ENCODE measurements at places on chromosomes 13 and 19.

GRCh38 chr13:90884066-90884465 lies 463.4 kb upstream of the MIR17HG start:
- no peak for DNase-seq

- DNase-seq: no peak
Observed at GRCh38 chr19:57599377-57599760, 316 bp upstream of the ZNF530 start.

- DNase-seq: no peak
Observed at GRCh38 chr13:23518231-23518630, 52.0 kb upstream of the TNFRSF19 start.

GRCh38 chr19:5951338-5951861 lies 26.5 kb downstream of the RANBP3 start:
- no peak for DNase-seq

GRCh38 chr19:46478356-46478986 lies 7.1 kb upstream of the PNMA8A start:
- no peak for DNase-seq

DNA sequence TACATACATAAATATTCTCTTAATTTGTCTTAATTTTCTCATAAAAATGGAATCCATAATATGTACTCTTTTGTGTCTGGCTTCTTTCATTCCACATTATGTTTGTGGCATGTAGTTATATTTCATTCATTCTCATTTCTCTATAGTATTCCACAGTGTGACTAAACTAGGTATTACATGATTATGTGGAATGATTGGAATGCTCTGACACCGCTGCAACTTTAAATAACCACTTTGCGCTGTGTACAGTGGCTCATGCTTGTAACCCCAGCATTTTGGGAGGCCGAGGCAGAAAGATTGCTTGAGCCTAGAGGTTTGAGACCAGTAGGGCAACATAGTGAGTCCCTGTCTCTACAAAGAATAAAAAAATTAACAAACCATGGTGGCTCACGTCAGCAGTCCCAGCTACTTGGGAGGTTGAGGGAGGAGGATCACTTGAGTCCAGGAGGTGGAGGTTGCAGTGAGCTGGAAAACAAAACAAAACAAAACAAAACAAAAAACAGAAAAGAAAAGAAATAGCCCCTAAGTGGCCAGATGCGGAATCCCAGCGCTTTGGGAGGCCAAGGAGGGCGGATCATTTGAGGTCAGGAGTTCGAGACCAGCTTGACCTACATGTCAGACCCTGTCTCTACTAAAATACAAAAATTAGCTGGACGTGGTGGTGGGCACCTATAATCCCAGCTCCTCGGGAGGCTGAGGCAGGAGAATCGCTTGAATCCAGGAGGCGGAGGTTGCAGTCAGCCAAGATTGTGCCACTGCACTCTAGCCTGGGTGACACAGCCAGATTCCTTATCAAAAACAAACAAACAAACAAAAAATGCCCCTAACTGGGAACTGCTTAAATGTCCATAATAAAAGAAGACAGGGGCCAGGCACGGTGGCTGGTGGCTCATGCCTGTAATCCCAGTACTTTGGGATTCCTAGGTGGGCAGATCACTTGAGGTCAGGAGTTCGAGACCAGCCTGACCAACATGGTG lies 8.0 kb upstream of the SAE1 start:
- DNase-seq: no peak

DNA sequence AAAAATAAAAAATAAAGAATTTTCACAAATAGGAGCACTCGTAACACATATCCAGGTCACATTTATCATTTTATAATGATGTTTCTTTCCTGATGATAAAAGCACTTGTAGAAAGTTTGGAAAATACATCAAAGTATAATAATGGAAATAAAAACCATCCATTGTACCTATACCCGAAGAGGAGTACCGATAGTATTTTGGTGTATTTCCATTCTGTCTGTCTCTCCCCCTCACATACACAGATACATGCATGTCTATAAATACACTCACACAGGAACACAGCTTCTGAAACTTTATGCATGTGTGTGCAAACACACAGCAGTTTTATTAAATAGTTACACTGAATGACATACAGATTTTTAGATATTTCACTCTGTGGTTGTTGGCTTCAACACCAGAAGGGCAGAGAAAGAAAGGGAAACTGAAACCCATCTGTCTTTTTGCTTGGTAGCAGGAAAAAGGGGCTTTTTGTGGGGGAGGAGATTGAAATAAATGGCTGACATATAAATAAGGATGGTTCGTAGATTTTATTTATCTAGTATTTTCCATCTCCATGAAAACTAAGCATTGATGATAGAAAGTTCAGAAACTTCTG lies 114.8 kb downstream of the LRCH1 start:
- no peak for DNase-seq

DNA sequence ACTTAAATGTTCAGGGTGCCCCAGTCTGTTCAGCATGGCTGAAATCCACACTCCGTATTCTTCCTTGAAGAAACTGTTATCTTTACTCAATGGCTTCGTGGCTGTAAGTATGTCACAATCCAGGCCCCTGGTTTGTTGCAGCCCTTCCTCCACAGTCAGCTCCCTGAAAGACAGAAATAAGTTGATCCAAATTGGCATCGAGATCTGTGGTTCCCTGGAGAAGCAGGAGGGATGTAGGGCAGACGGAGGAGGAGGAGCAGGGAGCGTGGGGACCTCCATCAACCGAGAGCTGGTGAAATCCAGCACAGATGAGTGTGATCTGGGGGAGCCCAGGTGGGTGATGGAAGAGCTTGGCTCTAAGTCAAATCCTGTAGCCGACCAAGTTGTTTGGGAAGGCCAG lies 304 bp downstream of the TSPAN16 start:
- DNase-seq: no peak

GRCh38 chr13:32881074-32881776 lies 135.0 kb upstream of the KL start:
- DNase-seq: no peak

GRCh38 chr13:91659256-91660075 lies 261.0 kb downstream of the GPC5 start:
- DNase-seq: no peak

- DNase-seq: no peak
Observed at GRCh38 chr19:11165486-11166030, 10.0 kb upstream of the SPC24 start.

GRCh38 chr19:42290523-42291434 lies 11.2 kb upstream of the PRR19 start:
- DNase-seq: no peak

- DNase-seq: no peak
Observed at GRCh38 chr19:15962319-15962718, 13.5 kb downstream of the OR10H4 start.

GRCh38 chr13:32663660-32664059 lies 77.4 kb downstream of the PDS5B start:
- DNase-seq: no peak

- no peak for DNase-seq
Observed at GRCh38 chr13:27658546-27658945, 36.9 kb downstream of the POLR1D start.

- DNase-seq: no peak
Observed at GRCh38 chr19:12692960-12693359, 3.5 kb downstream of the FBXW9 start.

GRCh38 chr13:28741084-28741491 lies 22.3 kb upstream of the SLC46A3 start:
- no peak for DNase-seq

DNA sequence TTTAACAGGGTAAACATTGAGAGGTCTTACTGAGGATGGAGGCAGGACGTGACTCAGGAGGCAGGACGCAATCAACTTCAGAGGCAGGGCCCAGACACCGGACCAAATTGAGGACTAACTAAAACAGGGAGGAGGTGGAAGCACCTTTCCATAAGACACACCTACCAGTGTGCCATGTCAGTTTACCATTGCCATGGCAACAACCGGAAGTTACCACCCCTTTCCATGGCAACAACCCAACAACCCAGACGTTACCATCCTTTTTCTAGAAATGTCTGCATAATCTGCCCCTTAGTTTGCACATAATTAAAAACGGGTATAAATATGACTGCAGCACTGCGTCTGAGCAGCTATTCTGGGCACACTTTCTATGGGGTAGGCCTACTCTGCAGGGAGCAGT lies 53.5 kb upstream of the SOX21 start:
- no peak for DNase-seq

- DNase-seq: no peak
Observed at GRCh38 chr13:49023431-49023830, 47.7 kb downstream of the FNDC3A start.

DNA sequence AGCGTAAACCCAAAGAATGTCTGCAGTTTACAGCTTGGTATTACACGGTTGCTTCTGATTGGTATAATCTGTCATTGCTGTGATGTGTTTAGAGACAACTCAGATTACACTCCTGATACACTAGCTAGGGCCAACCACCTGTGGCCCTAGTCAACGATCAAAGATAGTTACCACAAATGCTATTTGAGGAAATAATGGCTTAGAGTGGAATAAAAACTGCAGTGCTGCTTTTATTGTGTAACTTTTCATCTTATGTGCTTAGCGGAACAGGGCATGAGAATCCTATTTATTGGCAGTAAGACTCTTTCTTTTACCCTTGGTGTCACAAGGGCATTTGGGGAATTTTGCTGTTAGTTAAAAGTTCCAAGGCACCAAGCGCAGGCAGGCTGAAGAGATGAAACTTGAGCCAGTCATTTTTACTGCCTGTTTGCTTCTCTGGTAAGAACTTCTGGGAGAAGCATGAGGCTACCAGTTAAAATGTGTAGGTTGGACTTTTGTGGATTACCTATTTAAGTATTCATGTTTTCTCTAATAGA lies 363.3 kb downstream of the KCNRG start:
- no peak for DNase-seq
